AG09309 (cell line): ENCODE measurements at places on chromosomes 7 and 10.

DNA sequence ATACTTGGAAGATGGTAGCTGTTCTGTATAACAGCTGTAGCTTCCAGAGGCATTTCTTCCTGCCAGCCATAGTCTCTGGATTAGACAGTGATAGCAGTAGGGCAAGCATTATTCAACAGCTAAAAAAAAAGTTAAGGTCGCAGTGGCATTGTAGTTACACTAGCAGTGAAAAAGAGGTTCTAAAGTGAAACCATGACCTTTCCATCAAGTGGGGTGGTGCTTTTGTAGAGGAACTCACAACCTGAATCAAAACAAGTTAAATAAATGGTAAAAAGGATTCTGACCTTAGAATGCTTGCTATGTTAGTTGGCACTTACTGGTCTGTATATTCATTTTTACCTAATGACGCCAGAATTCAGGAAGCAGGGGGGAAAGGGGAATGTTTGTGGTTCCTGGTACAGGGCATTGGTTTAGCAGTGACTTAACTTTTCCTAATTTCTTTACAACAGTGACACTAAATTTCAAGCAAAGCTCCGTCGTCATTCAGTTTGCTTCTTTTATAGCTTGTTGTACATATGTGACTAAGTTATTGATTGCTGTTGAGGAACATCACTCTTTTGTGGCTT is 55.0 kb downstream of the GBF1 start:
- peak; percentile 57 for DNase-seq

GRCh38 chr10:21895932-21896331 is 107.6 kb downstream of the DNAJC1 start:
- no peak for DNase-seq

GRCh38 chr7:67773081-67773480 is 776.4 kb downstream of the TYW1 start:
- DNase-seq = no peak

DNA sequence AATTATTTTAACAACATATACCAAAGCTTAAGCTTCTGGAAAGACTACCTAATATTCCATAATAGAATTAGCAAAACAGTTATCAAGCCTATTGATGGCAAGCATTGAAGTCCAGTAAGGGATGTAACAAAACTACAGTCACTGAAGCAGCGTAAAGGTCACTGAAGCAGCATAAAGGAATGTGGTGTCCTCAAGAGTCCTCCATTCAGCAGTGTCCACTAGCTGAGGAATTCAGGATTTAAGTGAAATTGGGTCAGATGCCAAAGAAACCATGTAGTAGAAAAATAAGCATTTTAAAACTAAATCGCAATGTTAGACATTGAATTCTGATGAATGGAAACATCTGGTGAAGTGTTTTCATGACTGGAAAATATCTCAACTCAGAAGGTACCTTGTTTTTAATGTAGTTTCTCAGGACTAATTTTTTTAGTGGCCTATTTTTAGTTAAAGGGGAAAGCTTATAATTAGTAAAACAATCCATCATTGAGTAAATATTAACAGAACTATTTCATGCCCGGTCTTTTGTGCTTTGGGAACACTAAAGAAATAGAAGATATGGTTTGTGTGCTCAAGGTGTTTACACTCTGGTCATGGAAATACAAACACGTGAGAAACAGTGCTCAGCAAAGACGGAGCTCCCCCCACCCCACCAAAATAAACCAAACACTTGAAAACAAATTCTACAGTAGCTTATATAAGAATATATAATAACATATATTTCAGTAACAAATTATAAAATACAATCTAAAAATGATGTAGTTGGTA is 121.4 kb downstream of the CDK14 start:
- DNase-seq = no peak

DNA sequence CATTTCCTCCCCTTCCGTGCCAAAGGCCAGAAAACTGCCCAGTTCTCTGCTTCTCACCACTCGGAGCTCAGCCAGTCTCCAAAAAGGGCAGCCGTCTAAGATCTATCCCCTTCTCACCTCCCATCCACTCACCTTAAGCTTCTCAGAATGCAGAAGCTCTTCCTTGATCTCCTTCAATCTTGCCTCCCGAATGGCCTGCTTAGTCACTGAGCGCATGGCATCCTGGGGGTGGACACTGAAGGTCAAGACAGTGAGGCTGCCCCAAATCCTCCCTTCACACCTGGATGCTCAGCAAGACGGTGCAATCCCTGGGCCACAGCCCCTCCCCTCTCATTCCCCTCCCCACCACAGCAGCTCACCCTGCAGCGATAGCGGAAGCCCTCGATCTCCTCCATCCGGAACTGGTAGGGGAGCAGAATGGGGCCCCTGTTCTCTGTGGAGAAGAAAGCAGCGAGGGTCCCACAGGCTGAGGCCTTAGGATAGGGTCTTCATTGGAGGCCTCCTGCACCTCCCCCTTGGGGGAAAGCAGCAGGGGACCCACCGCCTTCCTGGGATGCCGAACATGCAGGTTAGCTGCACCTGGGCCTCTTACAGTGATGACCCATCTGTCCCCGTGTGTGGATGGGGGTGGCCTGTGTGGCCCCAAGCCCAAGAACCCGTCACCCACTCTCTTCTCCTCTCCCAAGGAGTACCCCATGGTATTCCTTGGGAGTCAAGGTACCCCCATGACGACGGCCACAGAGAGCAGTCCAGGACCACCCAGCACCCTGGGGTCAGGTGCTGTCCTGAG is 4.7 kb downstream of the DDX56 start:
- no peak for DNase-seq

GRCh38 chr10:16776896-16777295 is 40.3 kb downstream of the RSU1 start:
- DNase-seq = no peak

DNA sequence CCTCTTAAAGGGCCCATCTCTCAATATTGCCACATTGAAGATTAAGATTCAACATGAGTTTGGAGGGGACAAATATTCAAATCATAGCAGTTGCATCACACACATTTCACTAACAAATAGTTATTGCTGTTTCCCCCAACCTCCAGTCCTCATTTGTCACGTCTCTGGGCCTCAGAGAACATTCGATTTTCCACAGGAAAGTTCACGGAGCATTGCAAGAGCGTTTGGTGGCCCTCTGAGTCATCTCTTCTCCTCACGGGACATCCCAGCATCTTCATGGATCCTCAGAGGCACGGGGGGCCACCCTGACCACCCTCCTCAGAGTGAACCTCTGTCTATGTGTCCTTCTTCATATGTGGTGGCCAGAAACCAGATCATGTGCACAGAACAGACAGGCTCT is 50.3 kb upstream of the CHST15 start:
- DNase-seq = no peak

- no peak for DNase-seq
Measured at GRCh38 chr7:144822223-144822622, 13.6 kb downstream of the TPK1 start.

- no peak for DNase-seq
Measured at GRCh38 chr7:79520543-79520942, 67.1 kb upstream of the MAGI2 start.

- DNase-seq = peak; percentile 83
Measured at GRCh38 chr7:150428671-150429451, 21.6 kb upstream of the GIMAP8 start.

- DNase-seq = no peak
Measured at GRCh38 chr7:29090151-29090805, 56.1 kb downstream of the CPVL start.

- DNase-seq = no peak
Measured at GRCh38 chr7:904847-905246, 28.5 kb downstream of the GET4 start.

DNA sequence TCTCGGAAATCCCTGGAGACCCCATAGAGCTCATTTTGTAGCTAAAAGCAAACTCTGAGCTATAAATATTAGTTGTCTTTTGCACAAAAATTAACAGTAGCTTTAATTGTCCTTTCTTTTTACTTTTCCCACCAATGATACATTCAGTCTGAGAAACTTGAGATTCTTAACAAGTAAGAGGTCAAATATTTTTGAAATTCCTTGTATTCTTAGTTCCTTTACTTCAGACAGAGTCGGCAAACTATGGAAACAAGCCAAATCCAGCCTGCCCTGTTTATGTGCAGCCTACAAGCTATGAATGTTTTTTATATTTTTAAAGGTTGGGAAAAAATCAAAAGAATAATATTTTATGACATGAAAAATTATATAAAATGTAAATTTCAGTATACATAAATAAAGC is 146.6 kb downstream of the CTNNA3 start:
- no peak for DNase-seq

DNA sequence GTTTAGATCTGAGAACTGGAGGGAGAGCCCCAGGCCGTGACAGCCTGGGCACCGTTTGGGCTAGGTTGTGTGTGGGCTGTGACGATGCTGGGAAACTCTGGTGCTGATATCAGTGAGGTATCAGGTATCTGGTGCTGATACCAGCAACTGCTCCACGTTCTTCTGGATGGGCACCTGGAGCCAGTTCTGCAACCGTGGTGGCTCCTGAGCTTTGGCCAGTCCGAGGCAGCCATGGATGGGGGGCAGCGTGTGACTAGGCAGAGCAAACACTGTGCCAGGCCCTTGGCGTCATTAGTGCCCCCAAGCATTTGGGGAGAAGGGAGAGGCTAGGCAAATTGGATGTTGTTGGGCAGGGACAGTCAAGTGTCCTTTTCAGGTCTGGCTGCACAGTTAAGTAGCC is 57.9 kb downstream of the ZNF467 start:
- no peak for DNase-seq

DNA sequence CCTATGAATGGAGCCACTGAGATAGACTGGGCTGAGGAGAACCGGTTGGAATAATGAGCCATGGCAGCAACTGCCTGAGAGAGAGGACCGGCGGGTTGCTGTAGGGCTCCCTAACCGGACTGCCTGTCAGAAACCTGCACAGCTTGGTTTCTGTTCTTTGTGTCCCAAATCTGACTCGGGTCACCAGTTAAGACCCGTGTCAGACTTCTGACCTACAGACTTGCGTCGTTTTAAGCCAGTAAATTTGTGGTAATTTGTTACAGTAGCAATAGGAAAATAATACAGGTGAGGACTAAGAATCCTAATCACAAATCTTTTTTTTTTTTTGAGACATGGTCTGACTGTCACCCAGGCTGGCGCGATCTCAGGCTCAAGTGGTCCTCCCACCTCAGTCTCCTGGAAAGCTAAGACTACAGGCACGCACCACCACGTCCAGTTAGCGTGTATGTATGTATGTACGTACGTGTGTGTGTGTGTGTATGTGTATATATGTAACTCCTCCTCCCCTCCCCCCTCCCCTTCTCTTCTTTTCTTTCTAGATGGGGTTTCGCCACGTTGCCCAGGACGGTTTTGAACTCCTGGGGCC is 672 bp upstream of the DDX56 start:
- no peak for DNase-seq

DNA sequence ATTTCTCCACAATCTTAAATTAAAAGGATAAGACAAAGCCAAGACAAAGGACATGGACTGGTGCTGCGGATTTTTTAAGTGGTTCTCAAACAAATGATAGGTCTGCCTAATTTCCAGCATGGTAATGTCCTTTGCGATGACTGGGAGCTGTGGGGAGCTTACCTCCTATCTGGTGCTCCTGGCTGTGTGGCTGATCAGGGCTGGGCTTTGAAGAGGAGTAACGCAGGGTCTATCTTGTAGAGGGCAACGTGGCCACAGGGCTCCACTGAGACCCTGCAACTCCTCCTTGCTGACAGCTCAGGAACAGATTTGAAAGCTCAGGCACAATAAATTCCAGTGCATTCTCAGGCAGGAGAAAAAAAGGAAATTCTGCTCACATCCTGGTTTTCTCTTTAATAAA is 103.1 kb upstream of the SFMBT2 start:
- no peak for DNase-seq

DNA sequence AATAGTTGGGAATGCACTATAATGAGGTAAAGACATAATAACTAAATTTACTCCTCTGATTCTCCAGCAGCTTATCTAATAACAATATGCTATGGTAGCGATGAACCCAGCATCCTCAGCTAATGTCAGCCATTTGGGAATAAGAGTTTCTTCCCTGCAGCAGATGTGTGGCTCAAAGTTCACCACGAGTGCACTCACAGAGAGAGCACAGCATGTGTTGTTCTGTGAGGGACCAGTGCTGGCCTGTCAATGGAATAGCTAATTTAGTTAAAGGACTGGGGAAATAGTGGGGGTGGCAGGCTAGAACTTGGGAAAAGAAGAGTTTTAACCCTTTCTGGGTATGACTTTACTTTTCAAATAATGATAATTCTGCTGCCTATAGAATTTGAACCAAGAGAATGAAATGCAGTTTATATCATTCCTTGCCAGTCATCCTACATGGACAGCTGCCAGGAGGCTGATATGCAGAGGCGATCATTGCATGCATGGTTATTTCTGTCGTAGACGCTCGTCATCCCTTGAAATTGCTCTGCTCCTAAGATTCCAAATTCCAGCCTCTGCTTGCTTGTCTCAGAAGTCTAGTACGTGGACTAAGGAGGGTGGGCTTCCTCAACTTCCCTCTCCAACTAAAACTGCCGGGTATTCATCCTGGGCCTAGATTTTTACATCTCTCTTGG is 355.6 kb downstream of the RNLS start:
- no peak for DNase-seq

DNA sequence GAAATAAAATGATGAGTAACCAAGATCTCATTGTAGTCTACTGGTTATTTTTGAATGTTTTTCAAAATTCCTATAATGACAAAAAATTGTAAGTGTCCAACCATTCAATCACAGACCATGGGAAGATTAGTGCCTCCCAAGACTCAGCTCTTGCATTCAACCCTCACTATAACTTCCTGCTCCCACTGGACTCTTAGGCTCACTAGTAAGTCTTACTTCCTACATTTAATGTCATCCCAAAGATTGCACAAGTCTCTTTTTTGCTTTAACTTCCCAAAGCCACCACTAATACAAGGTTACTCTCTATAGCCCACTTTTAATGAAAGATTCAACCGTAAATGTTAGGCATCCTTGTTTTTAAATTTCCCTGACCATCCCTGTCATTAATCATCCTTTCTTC is 111.9 kb upstream of the NRBF2 start:
- DNase-seq = no peak

DNA sequence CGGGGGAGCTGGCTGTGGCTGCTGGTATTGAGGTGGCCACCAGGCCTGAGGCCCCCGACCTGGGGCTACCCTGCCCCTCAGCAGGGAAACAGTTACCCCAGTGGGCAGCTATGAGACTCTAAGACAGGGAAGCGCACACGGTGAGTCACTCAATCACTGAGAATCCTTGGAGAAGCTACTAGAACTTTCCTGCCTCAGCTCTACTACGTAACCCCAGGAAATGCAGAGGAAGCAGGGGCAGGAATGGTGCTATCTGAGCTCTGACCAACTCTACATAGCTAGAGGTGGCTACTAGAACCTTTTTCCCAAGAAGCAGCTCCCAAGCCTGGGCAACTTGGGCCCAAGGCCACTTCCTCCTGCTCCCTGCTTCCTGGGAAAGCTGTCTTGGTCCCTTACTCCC is 11.8 kb downstream of the DNAJB12 start:
- no peak for DNase-seq

- DNase-seq = no peak
Measured at GRCh38 chr7:30548845-30549244, 44.2 kb upstream of the GGCT start.

GRCh38 chr10:132711613-132712121 is 74.3 kb downstream of the NKX6-2 start:
- DNase-seq = no peak

DNA sequence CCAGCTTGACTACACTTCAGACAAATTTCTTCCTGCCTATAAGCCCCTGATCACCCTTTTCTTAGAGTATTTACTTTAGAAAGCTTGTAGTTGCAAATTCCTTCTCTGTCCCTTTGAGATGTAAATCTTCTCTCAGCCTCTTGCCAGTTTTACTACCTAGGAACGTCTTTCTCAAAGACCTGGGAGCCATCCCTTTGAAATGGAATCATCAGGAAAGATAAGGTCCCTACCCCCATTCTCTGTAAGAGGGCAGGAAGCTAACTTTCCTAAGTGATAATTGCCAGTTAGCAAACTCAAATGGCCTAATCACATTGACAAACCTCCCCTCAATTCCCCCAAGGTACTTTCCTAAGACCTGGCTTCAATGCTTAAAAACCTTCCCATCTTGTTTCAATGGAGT is 304.5 kb downstream of the MDFIC start:
- no peak for DNase-seq
